ENCODE measurements at places on chromosomes 16 and 17.
A peak's percentile ranks its signal among the peaks of the same experiment; 100 is the strongest.

GRCh38 chr16:11405331-11406176 lies 60.3 kb downstream of the RMI2 start:
- peak; percentile 43 for DNase-seq

- DNase-seq: no peak
These were observed 20.4 kb upstream of the TRIM25 start for GRCh38 chr17:56934280-56934679.

GRCh38 chr16:77971306-77972061 lies 50.9 kb upstream of the CLEC3A start:
- peak; percentile 49 for DNase-seq

DNA sequence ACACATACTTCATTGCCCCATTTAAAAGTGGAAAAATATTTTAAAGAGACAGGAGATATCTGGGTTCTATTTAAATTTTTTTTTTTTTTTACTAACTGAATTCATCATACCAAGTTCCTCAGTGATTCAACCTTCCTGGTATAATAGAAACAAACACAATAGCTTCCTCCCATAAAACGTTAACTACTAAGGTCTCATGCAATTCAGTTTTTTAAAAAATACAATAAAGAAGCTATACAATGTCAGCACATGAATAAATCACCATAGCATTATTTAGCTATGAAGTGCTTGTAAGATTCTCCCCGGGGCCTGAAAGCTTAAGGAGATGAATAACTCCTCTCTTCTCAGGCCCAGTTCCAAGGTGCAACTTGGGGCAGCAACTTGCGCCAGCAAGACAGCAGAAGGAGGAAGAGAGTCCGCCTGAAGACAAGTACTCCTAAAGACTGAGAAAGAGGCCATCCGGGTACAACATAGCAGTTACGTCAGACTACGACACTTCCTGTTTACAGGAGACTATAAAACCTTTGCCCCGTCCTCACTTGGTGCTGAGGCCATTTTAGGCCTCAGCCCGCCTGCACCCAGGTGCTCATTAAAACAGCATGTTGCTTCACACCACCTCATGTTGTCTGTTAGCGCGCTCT lies 81.5 kb downstream of the MYO1D start:
- no peak for DNase-seq

- DNase-seq: no peak
These were observed 6.6 kb upstream of the JUP start for GRCh38 chr17:41792845-41793783.

DNA sequence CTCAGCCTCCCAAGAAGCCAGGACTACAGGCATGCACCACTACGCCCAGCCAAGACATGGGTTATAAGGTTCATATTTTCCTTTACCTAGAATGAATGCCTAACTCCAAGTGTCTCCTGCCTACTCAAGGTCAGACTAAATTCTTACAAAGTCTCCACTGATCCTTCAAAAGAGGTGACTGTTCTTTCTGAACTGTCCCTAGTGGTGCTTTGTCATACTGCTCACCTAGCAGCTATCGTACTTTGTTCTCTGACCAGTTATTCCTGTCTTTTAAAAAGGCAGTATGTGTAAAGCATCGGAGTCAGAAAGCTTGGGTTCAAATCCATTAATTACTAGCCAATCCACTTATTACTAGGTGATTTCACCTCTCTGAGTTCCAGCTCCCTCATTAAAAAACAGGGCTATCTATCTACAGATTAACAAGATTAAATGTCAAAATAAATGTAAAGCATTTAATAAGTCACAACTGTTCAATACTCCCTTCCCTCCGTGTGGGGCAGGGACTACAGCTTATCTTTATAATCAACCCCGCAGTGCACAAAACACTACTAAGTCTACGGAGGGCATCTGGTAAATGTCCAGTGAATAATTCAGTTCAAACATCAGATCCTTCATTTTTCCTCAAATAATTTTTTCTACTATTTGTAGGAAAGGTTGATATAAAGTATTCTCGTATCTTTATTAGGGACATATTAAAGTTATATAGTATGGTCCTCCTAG lies 20.0 kb upstream of the ITGA2B start:
- DNase-seq: no peak

DNA sequence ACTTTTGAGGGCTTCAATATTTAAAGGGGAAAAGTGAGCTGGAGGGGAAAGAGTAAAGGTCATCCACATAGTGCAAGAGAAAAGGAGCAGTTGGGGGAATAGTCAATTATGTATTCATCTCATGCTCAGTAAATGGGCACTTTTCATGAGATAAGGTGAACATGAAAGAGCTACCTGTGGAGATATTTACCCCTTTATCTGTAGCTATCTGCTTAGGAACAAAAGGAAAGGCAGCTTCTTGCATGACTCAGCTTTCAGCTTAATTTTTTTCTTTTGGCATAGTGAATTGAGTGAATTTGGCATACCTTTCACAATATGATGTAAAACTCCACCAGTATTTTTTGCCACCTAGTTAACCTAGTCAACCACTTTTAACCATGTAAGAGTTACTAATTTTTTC lies 26.4 kb downstream of the CPD start:
- DNase-seq: no peak

GRCh38 chr17:29250666-29251065 lies 4.0 kb downstream of the CRYBA1 start:
- DNase-seq: no peak

GRCh38 chr16:63363738-63364137 lies 1327.5 kb upstream of the CDH8 start:
- DNase-seq: no peak

- no peak for DNase-seq
These were observed 8.3 kb downstream of the ALOX15B start for GRCh38 chr17:8046929-8047768.

- DNase-seq: no peak
These were observed 108.3 kb upstream of the CREBBP start for GRCh38 chr16:3988824-3989223.
